MM.1S (cell line): ENCODE measurements at places on chromosomes 1 and 21.

DNA sequence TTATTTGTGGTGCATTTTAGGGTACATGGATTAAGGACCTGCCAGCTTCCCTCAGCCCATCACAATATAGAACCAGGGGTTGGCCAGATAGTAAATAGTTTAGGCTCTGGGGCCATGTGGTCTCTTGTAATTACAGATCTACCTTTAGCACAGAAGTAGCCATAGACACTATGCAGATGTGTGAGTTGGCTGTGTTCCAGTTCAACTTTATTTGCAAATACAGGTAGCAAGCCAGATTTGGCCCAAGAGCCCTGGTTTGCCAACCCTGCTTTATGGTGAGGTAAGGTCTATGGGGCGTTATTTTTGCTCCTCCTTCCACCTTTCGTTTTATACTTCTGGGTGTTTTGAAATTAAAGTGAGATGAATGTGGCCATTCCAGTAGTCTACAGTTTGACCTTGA is 48.7 kb downstream of the MRPS6 start:
- DNase-seq = no peak

GRCh38 chr1:203512848-203513584 is 19.1 kb downstream of the OPTC start:
- no peak for DNase-seq

- peak; percentile 14 for DNase-seq
These were observed 27.5 kb downstream of the SRSF11 start for GRCh38 chr1:70248729-70249128.

- no peak for DNase-seq
These were observed 1018.5 kb downstream of the ADGRL2 start for GRCh38 chr1:82819234-82819633.

GRCh38 chr1:227042292-227042691 is 102.2 kb downstream of the COQ8A start:
- DNase-seq = no peak

DNA sequence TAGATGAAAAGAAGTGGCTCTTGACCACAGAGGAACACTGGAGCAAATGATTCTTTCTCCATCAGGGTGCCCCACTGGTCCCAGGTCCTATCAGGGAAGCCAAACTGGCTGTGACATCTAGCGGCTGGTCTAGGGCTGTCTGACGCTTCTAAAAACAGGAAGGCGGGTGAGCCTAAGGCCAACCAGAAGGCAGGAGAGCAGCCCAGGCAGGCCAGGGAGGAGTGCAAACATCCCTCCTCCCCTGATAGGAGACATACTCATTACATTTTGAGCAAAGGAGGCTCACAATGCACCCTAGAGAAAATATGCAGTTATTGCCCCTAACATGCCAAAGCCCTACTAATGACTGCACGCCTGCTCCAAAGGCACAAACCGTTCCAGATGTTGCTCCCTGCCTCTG is 10.4 kb upstream of the FOXE3 start:
- no peak for DNase-seq

DNA sequence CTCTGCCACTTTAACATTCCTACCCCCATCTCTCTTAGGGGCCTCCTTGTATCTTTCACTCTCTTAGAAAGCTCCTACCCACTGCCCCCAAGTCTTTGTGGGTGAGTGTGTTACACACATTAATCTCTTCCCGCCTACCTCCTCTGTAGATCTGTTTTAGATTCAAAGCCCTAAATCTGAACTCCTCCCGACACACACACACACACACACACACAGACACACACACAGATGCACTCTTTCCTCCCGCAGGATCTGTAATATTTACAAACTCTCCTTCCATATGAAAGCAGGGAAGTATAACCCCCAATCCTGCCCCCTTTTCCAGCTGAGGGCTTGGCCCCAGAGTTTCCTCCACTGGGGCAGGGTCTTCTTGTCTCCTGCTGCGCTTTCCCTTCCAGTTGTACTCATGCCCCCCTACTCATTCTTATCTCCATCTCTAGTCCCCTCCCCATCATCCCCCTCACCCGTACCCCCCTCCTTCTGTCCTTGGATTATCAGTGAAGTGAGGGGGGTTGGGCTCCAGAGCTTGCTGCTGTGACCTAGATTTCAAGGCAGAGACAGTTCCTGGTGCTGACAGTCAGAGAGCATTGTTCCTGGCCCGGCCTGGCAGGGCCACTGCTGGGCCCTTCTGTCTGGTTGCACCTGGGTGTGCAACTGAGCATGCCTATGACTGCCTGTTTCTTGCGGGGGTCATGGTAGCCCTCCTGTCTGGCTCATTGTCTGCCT is 4.3 kb downstream of the PEA15 start:
- DNase-seq = no peak

- no peak for DNase-seq
These were observed 20.6 kb downstream of the STUM start for GRCh38 chr1:226568975-226569741.

GRCh38 chr1:182851825-182852224 is 12.7 kb downstream of the DHX9 start:
- no peak for DNase-seq

GRCh38 chr1:150429805-150430204 is 57.4 kb upstream of the TARS2 start:
- peak; percentile 43 for DNase-seq

GRCh38 chr21:46617267-46618051 is 12.6 kb upstream of the S100B start:
- no peak for DNase-seq

DNA sequence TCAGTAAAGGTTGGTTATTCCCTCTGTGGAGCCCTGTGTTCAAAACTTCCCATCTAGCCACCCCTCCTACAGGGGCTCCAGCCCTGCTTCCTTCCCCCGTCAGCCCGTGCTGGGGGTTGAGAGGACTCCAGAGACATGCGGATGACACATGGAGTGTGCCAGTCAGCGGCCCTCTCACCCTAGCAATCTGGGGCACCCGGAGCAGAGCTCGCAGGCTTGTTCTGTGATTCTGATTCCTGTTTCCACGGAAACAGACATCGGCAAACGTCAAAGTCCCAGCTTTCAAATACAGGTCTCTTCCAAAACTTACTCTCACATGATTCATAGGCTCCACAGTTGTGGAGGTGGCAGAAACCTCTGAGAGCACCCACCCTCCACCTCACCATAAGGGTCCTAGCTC is 9.8 kb upstream of the SSBP3 start:
- no peak for DNase-seq

DNA sequence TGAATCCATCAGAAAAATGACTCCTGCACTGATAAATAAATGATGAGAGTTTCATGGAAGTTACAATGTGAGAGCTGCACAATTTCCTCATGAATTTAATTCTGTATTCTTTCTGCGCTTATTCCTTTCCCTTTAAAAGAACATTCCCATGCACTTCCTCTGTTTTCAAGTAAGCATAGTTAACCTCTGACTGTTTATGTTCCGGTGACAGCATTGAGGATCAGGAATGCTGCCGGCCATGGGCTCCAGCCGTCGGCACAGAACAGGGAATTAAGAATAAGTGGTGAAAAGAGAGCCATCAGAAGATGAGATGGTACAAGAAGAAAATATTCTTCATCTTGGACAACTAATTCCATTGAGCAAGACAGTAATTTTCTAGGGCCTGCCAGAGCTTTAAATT is 65.3 kb downstream of the SUSD4 start:
- no peak for DNase-seq

GRCh38 chr1:236673289-236673919 is 12.9 kb upstream of the ACTN2 start:
- no peak for DNase-seq

DNA sequence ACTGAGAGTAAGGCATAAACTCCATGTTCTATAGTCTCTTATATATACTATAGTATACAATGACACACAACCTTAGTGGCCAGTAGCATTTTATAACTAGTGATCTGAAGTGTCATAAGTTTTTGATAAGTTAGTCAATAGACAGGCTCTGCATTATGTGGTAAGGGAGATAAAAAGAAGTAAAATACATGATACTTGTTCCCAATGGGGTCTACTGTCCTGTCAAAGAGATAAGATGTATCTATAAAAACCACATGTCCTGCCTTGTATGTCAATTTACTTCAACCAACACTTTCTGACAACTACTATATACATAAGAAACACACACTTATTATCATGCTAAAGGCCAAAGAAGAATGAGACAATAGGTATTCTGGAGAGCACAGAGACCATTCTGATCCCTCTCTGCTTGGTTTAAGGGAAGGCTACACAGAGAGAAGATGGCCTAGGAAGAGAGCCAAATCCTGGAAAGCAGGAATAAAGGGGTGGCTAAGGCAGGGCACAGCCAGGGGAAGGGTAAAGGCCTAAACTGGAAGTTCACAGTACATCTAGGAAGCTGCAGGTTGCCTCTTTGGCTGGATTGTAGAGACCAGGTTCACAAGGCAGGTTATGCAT is 91.4 kb downstream of the LYST start:
- DNase-seq = no peak

GRCh38 chr1:91803123-91803522 is 82.8 kb downstream of the TGFBR3 start:
- no peak for DNase-seq

DNA sequence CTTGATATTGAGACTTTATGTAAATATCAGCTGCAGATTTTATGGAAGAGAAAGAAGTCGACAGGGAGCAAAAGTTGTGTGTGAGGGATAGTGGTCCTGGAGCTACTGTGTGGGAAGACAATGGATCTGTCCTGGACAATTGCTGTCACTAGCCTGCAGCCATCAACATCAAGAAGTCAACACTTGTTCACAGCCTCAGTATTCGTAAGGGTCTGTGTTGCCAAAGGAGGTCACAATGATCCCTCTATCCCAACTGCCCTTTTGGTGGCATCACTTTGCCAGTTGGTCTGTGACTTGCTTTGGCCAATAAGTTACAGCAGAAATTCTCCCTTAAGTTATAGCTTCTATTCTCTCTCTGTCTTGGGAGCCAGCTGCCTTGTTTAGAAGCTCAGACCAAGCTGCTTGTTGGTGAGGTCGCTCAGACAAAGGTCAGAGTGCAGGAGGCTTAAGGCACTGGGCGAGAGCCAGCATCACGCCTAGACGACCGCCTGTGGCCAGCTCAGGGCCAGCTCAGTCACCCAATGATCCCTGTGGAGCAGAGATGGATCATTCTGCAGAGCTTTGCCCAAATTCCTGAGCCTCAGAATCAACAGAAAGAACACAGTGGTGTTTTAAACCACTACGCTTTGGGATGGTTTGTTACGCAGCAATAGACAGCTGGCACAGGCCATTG is 134.9 kb downstream of the RHOU start:
- no peak for DNase-seq

- no peak for DNase-seq
These were observed 1587.3 kb downstream of the NCAM2 start for GRCh38 chr21:22585558-22585957.

DNA sequence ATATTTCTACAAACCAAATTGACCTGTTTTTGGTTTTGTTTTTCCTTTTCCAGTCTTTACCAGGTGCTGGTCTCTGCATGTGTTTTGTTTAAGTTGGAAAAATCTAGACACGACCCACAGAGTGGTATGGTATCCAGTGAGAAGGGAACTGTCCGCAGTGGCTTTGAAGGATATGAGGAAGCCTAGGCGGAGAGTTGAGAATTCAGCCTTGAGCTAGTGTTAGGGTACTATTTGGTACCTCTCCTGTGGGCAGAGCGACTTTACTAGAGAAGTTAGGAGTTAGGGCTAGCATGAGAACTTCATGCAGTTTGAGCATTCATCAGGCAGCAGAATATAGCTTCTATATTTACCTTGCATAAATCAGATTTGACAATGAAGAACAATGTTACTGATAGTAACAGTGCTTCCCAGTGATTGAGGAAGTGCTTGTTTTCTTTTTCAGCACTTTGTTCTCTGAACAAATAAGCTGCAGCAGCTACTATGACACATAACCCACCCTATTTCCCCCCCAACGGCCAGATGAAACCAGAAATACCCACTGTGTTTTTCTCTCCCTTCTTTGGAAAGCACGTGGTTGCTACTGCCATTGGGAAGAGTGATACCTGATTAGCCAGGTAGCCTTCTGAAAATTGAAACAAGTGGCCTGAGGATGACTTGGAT is 19.0 kb downstream of the MRPS6 start:
- DNase-seq = no peak

GRCh38 chr1:189463166-189463565 is 1014.5 kb downstream of the BRINP3 start:
- no peak for DNase-seq

DNA sequence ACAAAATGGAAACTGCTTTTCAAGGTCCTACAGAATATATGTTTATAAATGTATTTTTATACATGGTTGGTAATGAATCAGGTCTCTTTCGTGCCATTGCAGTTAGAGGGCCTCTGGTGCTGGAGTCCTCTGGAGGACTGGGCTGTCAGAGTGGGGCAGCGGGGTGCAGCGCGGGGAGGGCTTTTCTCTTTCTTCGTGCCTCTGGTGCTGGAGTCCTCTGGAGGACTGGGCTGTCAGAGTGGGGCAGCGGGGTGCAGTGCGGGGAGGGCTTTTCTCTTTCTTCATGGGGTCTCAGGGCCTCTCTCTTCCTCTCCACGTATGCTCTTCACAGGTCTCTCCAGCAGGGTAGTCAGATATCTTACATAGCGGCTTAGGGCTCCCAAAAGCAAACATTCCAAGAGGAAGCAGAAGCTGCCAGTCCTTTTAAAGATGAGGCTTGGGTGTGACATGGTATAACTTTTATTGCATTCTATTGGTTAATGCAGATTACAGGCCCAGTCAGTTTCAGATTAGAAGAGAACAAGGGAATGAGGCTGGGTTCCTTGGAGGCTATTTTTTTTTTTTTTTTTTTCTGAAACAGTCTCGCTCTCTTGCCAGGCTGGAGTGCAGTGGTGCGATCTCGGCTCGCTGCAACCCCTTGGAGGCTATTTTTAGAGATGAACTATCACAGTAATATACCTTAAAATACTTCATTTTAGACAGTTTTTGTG is 13.1 kb downstream of the SDCCAG8 start:
- no peak for DNase-seq

DNA sequence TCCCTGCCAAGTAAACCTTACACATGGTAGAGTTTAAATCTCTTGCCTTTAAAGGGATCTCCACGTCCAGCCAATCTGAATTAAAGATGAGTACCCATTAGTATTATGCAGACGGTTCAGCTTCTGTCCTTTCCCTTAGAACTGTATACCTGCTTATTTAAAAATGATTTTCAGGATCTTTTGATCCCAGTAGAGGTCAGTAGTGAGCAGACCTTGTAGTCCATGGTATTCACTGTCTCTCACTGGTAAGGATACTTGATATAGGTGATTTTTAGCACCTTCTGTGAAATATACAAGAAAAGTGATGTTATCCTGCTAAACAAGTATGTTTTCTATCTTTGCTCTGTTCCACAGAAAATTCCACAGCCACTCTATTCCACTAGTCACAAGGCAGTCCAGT is 1211.6 kb upstream of the ADGRL4 start:
- peak; percentile 71 for DNase-seq

DNA sequence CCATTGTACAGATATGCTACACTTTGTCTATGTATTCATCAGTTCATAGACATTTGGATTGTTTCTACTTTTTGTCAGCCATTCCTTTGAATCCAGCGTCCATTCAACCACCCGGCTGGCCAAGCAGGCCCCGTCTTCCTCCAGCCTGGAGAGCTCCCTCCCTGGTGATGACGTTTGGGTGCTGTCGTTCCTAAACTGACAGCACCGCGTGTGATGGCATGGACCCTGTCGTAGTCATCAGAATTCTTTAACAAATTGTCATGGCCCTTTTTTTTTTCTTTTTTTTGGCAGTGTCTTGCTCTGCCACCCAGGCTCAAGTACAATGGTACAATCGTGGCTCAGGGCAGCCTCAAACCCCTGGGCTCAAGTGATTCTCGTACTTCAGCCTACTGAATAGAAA is 138.6 kb upstream of the ERRFI1 start:
- DNase-seq = no peak

- DNase-seq = no peak
These were observed 494 bp upstream of the PIP5K1A start for GRCh38 chr1:151197863-151198253.
